CD4-positive, alpha-beta T cell (primary cell): ENCODE measurements at places on chromosomes 7 and 10.

- no peak for DNase-seq
- no peaks in the 10 kb centered on the region for H3K4me1 ChIP-seq
- no peak overlapping the region for H3K4me3 ChIP-seq
- H3K27ac ChIP-seq = no peak overlapping the region
- no peaks in the 10 kb centered on the region for H3K27me3 ChIP-seq
Observed at GRCh38 chr7:69451715-69452114, 146.6 kb upstream of the AUTS2 start.

DNA sequence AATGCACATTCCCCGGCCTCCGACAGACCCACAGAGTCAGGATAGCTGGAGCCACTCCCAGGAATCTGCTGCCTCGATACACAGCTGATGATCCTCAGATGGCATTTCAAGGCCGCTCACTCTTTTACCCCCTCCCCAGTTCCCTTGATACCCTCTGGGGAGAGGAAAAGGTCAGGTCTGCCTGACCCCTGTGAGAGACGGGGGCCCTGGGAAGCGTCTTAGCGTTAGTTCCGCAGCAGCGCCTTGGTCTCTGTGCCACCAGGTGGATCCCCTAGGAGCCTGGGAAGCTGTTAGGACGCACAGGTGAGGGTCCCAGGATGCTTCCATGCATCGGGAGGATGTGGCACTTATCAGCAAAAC lies 420.5 kb upstream of the FOXK1 start:
- H3K27me3 ChIP-seq = peaks cover 2% of the 10 kb centered on the region
- no peaks in the 10 kb centered on the region for H3K36me3 ChIP-seq
- H3K4me3 ChIP-seq = no peak overlapping the region
- no peaks in the 10 kb centered on the region for H3K4me1 ChIP-seq
- no peak for DNase-seq

GRCh38 chr10:14358886-14359573 lies 28.3 kb upstream of the FRMD4A start:
- H3K27ac ChIP-seq = no peak overlapping the region
- no peaks in the 10 kb centered on the region for H3K27me3 ChIP-seq
- no peaks in the 10 kb centered on the region for H3K4me1 ChIP-seq
- H3K4me3 ChIP-seq = no peak overlapping the region

GRCh38 chr7:157928808-157929425 lies 592.1 kb downstream of the DNAJB6 start:
- H3K27ac ChIP-seq = no peak overlapping the region
- H3K4me1 ChIP-seq = peaks cover 8% of the 10 kb centered on the region
- DNase-seq = no peak
- no peaks in the 10 kb centered on the region for H3K27me3 ChIP-seq
- H3K4me3 ChIP-seq = no peak overlapping the region

DNA sequence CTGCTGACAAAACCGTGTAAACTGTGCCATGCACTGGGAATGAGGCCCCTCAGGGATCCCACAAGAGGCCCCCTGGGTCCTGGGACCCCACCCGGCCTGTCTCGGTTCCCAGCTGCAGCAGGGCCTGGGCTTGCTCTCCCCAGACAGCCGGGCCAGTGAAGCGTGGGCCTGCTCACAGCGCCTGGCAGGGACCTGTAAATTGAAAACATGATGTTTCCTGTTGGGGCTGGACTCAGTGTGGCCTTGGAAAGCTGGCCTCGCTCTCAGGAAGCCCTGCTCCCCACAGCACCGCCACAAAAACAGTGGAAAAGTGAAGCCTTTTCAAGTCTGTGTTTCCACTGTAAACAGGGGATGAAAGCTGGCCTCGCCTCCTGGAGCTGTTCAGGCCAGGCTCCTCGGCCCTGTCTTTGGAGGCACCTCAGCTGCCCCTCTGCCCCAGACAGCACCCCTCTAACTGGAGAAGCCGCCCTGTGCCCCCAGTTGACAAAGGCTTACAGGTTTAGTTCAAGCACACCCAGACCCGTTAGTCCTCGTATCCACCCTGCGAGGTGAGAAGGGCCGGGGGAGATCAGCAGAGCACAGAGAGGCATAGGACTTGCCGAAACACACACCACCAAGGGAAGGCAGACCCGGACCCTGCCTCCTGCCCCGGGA lies 108.3 kb downstream of the ZMIZ1 start:
- no peak overlapping the region for H3K27ac ChIP-seq
- no peaks in the 10 kb centered on the region for H3K36me3 ChIP-seq
- no peak overlapping the region for H3K4me3 ChIP-seq

GRCh38 chr7:83613232-83613631 lies 35.7 kb downstream of the SEMA3E start:
- H3K27ac ChIP-seq = no peak overlapping the region
- no peaks in the 10 kb centered on the region for H3K4me1 ChIP-seq
- H3K36me3 ChIP-seq = no peaks in the 10 kb centered on the region
- no peak for DNase-seq
- H3K27me3 ChIP-seq = no peaks in the 10 kb centered on the region

GRCh38 chr7:4123346-4123745 lies 558.7 kb upstream of the FOXK1 start:
- no peaks in the 10 kb centered on the region for H3K27me3 ChIP-seq
- no peaks in the 10 kb centered on the region for H3K36me3 ChIP-seq
- no peak for DNase-seq
- H3K4me3 ChIP-seq = no peak overlapping the region
- no peak overlapping the region for H3K27ac ChIP-seq

- no peak overlapping the region for H3K4me3 ChIP-seq
- H3K27me3 ChIP-seq = no peaks in the 10 kb centered on the region
- no peak for DNase-seq
- no peak overlapping the region for H3K27ac ChIP-seq
- no peaks in the 10 kb centered on the region for H3K36me3 ChIP-seq
Observed at GRCh38 chr7:128215281-128215680, 25.8 kb upstream of the LEP start.

GRCh38 chr7:140671966-140672365 lies 779 bp upstream of the ADCK2 start:
- H3K27ac ChIP-seq = no peak overlapping the region
- DNase-seq = no peak
- peaks cover 29% of the 10 kb centered on the region for H3K4me1 ChIP-seq
- H3K4me3 ChIP-seq = no peak overlapping the region
- H3K36me3 ChIP-seq = peaks cover 9% of the 10 kb centered on the region

DNA sequence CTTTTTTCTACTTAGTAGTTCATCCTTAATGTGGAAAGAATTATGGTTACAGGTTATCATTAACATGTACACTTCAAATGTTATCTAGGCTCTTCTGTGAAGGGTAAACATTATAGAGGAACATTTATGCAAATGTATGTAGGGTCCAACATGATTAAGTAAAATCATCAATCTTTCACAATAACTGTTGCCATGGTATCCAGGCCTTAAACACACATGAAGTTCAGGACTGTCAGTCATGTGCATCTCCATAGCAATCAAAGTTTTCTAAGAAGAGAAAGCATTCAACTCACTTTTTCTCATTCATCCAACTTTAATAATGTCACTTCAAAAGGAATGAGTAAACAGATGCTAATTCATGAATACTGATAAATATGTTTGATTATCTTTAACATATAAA lies 83.6 kb downstream of the DNAJC1 start:
- no peaks in the 10 kb centered on the region for H3K27me3 ChIP-seq
- no peak for DNase-seq
- H3K4me1 ChIP-seq = no peaks in the 10 kb centered on the region

- H3K27ac ChIP-seq = no peak overlapping the region
- DNase-seq = no peak
- no peaks in the 10 kb centered on the region for H3K27me3 ChIP-seq
- no peaks in the 10 kb centered on the region for H3K4me1 ChIP-seq
- no peak overlapping the region for H3K4me3 ChIP-seq
Observed at GRCh38 chr7:27606270-27607209, 56.1 kb downstream of the HIBADH start.

DNA sequence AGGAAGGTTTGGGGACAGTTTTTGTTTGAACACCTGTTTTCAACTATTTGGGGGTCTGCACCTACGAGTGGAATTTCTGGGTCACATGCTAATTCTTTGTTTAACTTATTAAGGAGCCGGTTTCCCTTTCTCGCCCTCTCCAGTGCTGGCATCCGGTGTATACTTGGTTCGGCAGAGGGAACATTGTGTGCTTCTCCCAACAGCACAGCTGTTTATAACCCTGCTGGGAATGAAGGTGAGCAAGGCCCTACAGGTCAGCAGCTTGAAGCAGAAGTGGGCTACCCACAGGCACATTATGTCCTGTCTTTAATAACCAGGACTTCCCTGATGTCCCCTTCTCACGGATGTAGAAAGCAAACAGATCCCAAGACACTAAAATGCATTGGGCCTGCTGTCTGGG lies 87.5 kb upstream of the PDCD4 start:
- H3K27ac ChIP-seq = peak overlapping the region; percentile 62
- no peak for DNase-seq
- H3K4me1 ChIP-seq = peaks cover 21% of the 10 kb centered on the region
- H3K4me3 ChIP-seq = no peak overlapping the region
- no peaks in the 10 kb centered on the region for H3K27me3 ChIP-seq

GRCh38 chr7:89994483-89994882 lies 159.8 kb upstream of the STEAP1 start:
- H3K27me3 ChIP-seq = no peaks in the 10 kb centered on the region
- no peaks in the 10 kb centered on the region for H3K4me1 ChIP-seq
- no peak for DNase-seq
- no peak overlapping the region for H3K27ac ChIP-seq
- H3K36me3 ChIP-seq = no peaks in the 10 kb centered on the region
